Body of pancreas (tissue), 4 donors: ENCODE measurements at places on chromosomes 7 and 10. TPM values are rescaled to one million over a fixed set of nuclear protein-coding genes. Genes with fewer than 3 reads are reported as not detected.

GRCh38 chr10:118595064-118595420 is 406 bp downstream of the PRLHR start:
- no peak overlapping the region for H3K27ac ChIP-seq
- H3K27me3 ChIP-seq = no peaks in the 10 kb centered on the region
- peaks cover 63% of the 10 kb centered on the region for H3K4me1 ChIP-seq
- H3K36me3 ChIP-seq = no peaks in the 10 kb centered on the region
- DNase-seq = no peak

GRCh38 chr10:32954080-32954479 is 4.0 kb downstream of the ITGB1 start:
- H3K27me3 ChIP-seq = no peaks in the 10 kb centered on the region
- H3K4me3 ChIP-seq = no peak overlapping the region
- DNase-seq = no peak

- H3K4me1 ChIP-seq = no peaks in the 10 kb centered on the region
- no peak for DNase-seq
- no peaks in the 10 kb centered on the region for H3K27me3 ChIP-seq
- no peak overlapping the region for H3K27ac ChIP-seq
- no peaks in the 10 kb centered on the region for H3K36me3 ChIP-seq
These were observed 637.2 kb downstream of the POM121L12 start for GRCh38 chr7:53672681-53673080.

The UNC5B gene
- 11.2 TPM for total RNA-seq

The LFNG gene
- 47.8 TPM for total RNA-seq

The FAS gene
- total RNA-seq = 13.7 TPM
